Fibroblast of villous mesenchyme (primary cell): ENCODE measurements at places on chromosomes 5 and 9. TPM values are rescaled to one million over a fixed set of nuclear protein-coding genes. Genes with fewer than 3 reads are reported as not detected.

- DNase-seq, result no peak
Measured at GRCh38 chr9:125312411-125312810, 50.8 kb downstream of the GAPVD1 start.

DNA sequence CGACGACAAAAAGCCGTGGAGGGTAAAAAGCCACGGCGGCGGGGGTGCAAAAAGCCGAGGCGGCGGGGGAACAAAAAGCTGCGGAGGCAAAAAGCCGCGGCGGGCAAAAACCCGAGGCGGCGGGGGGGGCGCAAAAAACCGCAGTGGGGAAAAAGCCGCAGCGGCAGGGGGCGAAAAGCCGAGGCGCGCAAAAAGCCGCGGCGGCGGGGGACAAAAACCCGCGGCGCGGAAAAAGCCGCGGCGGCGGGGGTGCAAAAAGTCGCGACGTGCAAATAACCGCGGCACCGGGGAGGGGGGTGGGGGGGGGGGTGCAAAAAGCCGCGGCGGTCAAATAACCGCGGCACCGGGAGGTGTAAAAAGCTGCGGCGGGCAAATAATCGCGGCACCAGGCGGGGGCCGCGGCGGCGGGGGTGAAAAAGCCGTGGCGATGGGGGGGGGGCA lies 511.5 kb downstream of the FOXD4L5 start:
- DNase-seq, result no peak

DNA sequence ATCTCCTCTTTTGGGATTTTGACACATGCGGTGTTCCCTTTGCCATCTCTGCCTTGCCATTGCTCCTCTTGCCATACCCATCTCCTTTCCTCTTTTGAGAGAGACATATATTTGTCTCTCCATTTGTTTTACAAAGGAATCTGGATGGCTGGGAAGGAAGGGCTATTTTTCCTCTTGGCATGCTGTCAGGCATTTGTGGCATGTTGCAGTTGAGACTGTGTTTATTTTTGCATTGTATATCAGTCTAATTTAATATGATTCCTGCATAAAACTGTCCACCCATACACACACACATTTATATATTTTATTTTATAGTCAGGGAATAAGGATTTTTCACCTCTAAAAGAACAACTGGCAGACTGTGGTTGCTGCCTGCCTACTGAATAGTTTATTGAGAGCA lies 1105.8 kb upstream of the SEMA6A start:
- DNase-seq, result peak; percentile 4

GRCh38 chr5:2946315-2946714 lies 194.8 kb upstream of the IRX2 start:
- DNase-seq, result no peak

DNA sequence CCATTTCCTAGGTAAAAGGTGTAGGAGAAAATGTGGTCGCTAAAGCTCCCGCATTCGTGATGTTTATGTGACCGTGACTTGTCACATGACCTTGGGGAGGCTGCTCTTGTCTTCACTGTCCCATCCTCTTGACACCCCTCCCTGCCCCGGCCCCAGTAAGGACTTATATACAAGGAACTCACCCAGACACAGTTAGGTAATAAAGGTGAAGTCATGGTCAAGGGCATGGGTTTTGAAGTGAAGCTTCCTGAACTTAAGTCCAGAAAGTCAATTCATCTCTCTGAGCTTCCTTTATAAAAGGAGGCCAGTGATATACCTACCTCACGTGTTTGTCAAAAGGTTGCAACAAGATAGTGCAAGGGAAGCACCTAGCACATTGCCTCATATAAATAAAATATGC lies 17.6 kb downstream of the FGF1 start:
- no peak for DNase-seq

- DNase-seq, result no peak
Measured at GRCh38 chr5:88829054-88829453, 53.9 kb downstream of the MEF2C start.

DNA sequence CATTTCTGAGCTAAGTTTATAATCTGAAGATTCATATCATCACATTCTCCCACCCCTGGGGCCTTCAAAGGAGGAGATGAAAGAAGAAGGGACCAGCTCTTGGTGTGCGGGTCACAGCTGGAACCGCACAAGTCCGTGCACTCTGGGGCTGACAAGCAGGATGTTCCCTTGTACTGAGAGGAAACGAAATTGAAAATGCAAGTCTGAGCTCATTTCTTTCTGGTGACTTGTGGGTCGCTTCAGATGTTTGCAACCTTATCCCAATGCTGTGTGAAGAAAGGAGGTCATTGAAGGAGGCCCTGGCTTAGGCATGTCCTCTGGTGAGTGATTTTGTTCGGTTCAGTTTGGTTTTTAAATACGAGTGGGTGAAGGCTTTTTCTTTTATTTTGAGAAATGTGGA lies 59.6 kb downstream of the C9orf152 start:
- peak; percentile 55 for DNase-seq

DNA sequence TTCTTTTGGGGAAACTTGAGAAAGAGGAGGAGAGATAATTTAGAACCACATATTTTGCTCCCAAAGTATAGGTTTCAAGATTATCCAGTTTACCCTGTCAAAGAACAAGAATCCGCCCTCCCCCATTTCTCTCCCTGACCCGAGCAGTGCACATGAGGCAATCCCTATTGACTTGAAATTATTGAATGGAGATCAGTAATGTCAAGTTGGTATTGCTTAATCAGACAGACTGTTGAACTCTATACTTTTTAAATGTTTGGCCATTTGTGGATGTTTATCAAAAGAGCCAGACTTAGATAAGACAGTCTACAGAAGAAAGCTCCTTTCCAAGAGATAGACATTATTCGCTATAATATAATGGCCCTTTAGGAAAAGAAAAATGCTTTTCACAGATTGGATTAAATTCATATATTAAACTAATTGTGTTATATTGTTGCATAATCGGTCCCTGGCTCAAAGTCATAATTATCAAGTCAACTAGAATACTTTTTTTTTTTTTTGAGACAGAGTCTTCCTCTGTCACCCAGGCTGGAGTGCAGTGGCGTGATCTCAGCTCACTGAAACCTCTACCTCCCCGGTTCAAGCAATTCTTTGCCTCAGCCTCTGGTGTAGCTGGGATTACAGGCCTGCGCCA lies 5.3 kb downstream of the SLC25A25 start:
- peak; percentile 77 for DNase-seq

DNA sequence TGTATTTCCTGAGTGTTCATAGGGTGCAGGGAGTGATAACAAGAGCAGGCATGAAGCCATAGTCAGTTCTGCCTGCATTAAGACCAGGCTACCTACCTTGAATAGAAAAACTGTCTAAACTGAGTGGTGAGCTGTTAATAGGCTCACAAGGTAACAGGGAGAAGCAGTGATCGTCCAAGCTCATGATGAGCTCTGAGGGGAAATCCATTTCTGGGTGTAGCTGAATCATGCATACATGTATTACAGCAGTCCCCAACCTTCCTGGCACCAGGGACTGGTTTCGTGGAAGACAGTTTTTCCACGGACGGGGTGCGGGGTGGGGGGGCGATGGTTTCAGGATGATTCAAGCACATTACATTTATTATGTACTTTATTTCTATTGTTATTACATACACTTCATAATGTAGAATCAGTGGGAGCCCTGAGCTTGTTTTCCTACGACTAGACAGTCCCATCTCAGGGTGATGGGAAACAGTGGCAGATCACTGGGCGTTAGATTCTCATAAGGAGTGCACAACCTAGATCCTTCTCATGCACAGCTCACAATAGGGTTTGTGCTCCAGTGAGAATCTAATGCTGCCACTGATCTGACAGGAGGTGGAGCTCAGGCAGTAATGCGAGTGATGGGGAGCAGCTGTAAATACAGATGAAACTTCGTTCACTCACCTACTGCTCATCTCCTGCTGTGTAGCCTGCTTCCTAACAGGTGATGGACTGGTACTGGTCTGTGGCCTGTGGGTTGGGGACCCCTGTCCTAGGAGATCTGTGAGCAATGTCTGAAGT lies 100.0 kb upstream of the IL6ST start:
- no peak for DNase-seq

DNA sequence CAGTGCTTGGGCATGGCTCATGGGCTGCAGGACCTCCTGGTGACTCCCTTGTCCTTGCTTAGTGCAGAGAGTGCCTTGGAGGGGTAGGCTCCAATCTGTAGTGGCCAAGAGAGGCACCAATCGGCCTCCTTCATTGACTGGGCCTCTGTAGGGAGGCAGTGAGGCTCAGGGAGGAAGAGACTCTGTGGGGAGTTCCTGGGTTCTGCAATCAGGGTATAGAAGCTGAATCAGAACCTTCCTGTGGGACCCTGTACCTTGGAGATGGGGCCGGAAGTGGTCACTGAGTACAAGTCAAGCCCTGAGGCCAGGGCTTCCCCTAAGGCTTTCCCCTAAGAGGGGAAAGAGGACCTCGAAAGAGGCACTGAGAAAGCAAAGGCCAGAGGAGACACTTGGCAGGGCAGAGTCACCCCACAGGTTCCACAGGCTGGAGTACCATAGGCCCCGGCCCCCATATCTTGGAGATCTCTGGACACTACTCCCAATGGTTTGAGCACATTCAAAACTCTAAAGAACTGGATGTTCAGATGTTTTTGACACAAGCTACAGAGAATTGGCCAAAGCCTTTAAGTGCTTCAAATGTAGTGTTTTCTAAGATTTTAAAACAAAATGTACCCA lies 190.5 kb downstream of the HSPA4 start:
- no peak for DNase-seq

- DNase-seq, result no peak
Measured at GRCh38 chr9:129778469-129778868, 24.5 kb upstream of the TOR1B start.

DNA sequence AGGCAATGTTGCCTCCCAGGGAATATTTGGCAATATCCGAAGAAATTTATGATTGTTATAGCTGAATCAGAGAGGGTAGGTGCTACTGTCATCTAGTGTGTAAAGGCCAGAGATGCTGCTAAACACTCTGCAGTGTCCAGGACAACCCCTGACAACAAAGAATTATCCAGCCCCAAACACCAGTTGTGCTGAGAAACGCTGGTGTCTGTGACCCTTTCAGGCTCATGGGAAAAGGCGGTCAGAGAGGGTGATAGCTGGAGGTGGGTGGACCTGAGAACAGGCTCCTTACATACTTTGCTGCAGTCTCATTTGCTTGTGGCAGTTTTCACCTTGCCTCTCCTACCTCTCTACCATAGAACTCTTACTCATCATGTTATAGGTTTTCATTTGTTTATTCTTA lies 295.3 kb upstream of the DMRT1 start:
- no peak for DNase-seq

- peak; percentile 16 for DNase-seq
Measured at GRCh38 chr5:95238560-95239325, 46.2 kb downstream of the MCTP1 start.

DNA sequence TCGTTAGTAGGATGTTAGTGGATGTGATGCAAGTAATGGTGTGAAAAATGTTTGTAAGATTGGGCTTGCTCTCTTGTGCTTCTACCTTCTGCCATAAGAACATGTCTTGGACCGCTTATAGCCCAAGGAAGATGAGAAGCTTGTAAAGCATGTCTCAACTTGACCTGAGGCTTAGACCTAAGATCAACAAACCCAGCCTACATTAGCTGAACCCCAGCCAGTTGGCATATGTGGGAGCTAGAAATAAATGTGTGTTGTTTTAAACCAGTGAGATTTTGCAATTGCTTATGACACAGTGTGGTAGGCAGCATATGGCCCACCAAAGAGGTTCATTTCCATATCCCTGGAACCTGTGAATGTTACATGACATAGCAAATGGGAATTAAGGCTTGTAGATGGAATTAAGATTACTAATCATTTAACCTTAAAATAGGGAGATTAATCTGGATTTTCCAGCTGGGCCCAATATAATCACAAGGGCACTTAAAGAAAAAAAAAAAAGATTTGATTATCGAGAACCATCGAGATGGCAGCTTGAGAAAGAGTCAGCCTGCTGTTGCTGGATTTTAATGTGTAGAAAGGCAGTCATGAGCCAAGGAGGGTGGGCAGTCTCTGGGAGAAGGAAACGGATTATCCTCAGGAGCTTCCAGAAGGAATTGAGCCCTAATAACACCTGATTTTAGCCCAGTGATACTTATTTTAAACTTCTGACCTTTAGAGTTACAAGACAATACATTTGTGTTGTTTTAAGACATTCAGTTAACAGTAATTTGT lies 27.3 kb upstream of the EDIL3 start:
- peak; percentile 4 for DNase-seq

- DNase-seq, result no peak
Measured at GRCh38 chr5:114360357-114360756, 1.5 kb upstream of the KCNN2 start.

DNA sequence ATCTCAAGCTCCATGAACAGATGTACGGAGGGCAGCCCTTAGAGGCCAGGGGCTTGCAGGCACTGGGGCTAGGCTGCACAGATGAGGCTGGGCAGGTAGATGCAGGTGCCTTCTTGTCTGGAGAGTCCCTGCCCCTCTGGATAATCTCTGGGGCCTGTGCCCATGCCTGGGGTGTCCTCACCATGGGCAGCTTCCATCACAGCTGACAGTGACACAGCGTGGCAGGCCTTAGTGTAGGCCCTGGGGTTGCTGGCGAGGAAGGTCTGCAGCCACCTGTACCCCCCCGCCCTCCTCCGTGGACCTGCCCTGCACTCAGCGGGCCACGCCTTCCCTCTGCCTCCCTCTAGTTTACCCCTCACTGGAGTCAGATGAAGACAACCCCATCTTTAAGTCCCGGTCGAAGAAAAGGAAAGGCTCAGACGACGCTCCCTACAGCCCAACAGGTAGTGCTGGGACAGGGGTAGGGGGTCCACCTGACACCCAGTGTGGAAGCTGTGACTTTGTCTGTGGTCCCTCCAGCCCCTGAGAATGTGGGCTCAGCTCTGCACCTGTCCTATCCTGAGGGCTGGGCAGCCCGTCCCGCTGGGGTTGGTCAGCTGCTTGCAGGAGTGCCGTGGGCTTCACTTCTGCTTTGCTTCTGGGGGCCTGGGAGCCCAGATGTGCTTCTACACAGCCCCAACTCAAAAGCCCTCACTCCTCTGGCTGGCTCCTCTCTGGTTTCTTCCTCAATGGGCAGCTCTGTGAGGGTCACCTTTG lies 98.4 kb downstream of the PHF2 start:
- DNase-seq, result no peak

The FST gene
- total RNA-seq, result 29.8 and 52.5 TPM in 2 replicates

The LCN9 gene
- total RNA-seq, result not detected in 2 replicates

The FBP2 gene
- not detected in 2 replicates for total RNA-seq

The MYMK gene
- not detected in 2 replicates for total RNA-seq

The IFNA2 gene
- total RNA-seq, result not detected in 2 replicates

The NSMF gene
- 22.0 and 22.9 TPM in 2 replicates for total RNA-seq

The RFESD gene
- total RNA-seq, result 1.6 and 2.6 TPM in 2 replicates

The IL13 gene
- not detected in 2 replicates for total RNA-seq

The TLX3 gene
- not detected in 2 replicates for total RNA-seq

The SHISAL2B gene
- not detected in 2 replicates for total RNA-seq

The GNG10 gene
- total RNA-seq, result 82.8 and 108 TPM in 2 replicates

The SLC4A9 gene
- total RNA-seq, result not detected in 2 replicates
